Diencephalon (tissue), 1 donor: ENCODE measurements at places on chromosomes 4 and X. TPM values are rescaled to one million over a fixed set of nuclear protein-coding genes. Genes with fewer than 3 reads are reported as not detected.

Gene COQ2
- 21.7 TPM for total RNA-seq

Gene RBM46
- 0.69 TPM for total RNA-seq

Gene GAGE13
- not detected for total RNA-seq

Gene TEX11
- not detected for total RNA-seq

Gene PDK3
- total RNA-seq = 16.4 TPM

Gene KANTR
- total RNA-seq = 34.4 TPM

Gene ETDC
- total RNA-seq = not detected

Gene FRG2
- not detected for total RNA-seq

Gene TLR1
- total RNA-seq = 8.3 TPM

Gene AWAT2
- total RNA-seq = not detected

Gene CCDC110
- 5.5 TPM for total RNA-seq

Gene CYTL1
- 0.69 TPM for total RNA-seq

Gene CXCL11
- total RNA-seq = not detected

Gene PABPC1L2A
- total RNA-seq = 3.0 TPM

Gene SOX3
- total RNA-seq = 3.7 TPM

Gene GAGE12C
- total RNA-seq = not detected
